Chondrocyte (in vitro differentiated cells): ENCODE measurements at places on chromosomes 12 and 14. TPM values are rescaled to one million over a fixed set of nuclear protein-coding genes. Genes with fewer than 3 reads are reported as not detected.
A peak's percentile ranks its signal among the peaks of the same experiment; 100 is the strongest.

- no peak for DNase-seq
Observed at GRCh38 chr12:89140602-89141238, 211.6 kb downstream of the DUSP6 start.

GRCh38 chr12:83920821-83921547 lies 991.6 kb downstream of the SLC6A15 start:
- no peak for DNase-seq

GRCh38 chr14:22580625-22581024 lies 8.4 kb downstream of the DAD1 start:
- DNase-seq = no peak

DNA sequence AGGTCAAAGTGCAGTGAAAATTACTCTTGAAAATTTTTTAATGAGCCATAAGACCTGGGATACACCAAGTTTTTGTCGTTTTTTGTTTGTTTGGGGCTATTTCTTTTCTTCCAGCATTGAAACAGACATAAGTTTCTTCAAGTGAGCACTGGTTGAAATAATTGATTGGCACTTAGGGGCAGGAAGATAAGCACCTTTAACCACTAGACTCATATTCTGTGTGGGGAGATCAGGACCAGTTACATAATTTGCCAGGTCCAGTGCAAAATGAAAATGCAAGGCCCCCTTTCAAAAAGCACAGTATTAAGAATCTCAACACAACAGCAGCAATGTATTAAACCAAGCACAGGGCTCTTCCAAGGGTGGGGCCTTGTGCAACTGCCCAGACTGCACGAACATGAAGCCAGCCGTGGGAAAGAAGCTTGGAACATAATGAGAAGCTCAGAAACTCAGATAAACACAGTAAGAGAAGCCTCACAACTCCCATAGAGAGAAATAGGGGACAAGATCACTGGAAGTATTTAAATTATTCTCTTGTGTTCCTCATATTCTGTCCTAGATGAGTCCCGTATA lies 3.2 kb upstream of the TCP11L2 start:
- DNase-seq = no peak

GRCh38 chr12:22668441-22668840 lies 43.5 kb downstream of the ETNK1 start:
- no peak for DNase-seq

DNA sequence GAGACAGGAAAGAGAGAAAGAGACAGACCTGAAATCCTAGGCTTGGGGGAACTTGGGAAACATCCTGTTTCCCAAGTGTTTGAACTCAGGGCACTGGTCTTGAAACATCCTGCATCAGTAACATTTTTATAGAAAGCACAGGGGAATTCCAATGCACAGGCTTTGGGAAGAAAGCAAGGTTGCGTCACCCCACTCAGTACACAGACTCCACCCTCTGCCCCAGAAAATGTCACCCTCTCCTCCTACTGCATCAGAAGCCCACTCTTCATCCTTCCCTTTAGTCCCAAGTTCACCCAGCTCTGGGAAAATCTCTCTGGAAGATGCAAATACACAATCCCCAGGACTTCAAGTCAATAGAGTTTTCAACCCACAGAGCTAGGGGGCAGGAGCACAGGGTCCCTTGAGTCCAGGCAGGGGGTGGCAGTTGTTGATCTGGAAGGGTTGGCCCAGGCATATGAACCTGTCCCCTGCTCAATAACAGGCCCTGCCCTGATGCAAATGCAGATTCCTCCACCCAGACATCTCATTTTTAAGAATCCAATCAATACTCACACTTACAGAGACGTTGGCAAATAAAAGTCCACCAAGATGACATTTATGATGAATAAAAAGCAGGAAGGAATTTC lies 1.7 kb downstream of the RDH16 start:
- no peak for DNase-seq

- DNase-seq = no peak
Observed at GRCh38 chr14:93937519-93937918, 10.4 kb downstream of the FAM181A start.

- no peak for DNase-seq
Observed at GRCh38 chr12:70785896-70786295, 134.6 kb downstream of the PTPRR start.

DNA sequence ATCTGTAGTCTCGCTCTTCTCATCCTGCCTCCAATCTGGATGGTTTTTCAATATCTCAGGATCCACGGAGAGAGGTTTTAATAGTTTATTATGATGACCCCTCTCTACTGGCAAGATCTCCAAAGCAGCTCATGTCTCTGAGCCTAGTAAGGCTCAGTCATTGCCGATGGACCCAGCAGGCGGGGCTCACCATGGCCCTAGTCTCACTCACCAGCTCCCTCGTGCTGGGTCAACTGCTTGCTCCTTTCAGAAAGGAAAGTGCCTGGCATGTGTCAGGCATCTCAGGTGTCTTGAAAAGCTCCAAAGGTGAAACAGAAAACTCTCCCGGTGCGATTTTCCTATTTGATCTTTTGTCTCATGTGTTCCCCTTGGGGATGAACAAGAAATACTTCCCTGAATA lies 179.0 kb downstream of the CALM1 start:
- peak; percentile 58 for DNase-seq

DNA sequence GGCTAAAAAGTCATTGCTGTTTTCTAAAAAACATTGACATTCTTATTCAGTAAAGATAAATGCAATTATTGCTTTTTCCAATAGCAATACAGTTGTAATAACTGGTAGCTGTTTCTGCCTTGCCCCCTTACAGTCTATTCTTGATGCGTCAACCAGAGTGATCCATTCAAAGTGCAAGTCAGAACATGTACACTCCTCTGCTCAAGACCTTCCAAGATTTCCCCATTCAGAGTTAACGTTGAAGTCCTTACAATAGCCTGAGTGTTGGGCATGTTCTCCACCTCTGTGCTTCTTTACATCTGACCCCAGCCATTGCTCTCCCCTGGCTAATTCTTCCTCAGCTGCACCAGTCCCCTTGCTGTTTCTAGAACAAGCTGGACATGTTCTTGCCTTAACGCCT lies 24.3 kb downstream of the VRK1 start:
- no peak for DNase-seq

- DNase-seq = no peak
Observed at GRCh38 chr12:47636908-47637780, 68.7 kb downstream of the RPAP3 start.

DNA sequence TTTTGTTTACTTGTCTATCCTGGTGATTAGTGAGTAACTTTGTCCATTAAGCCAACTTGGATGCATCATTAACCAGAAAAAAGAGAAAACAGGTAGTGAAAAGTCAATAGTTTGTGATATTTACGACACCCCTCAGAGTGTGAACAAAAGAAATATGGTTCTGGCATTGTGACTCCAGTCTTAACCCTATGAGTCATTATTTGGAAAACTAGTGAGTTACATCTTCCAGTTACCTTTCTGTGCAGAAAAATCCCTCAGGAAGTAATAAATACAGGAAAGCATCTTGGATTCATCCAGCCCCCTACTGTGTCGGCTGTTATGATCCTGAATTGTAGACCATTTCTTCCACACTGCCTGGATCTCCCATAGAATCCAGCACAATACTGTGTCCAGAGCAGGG lies 379.1 kb downstream of the GALC start:
- DNase-seq = no peak

- DNase-seq = no peak
Observed at GRCh38 chr12:88237954-88238353, 95.8 kb downstream of the TMTC3 start.

- DNase-seq = peak; percentile 81
Observed at GRCh38 chr12:49031573-49032161, 13.1 kb upstream of the PRKAG1 start.

GRCh38 chr14:33727606-33728005 lies 223.3 kb downstream of the EGLN3 start:
- no peak for DNase-seq

DNA sequence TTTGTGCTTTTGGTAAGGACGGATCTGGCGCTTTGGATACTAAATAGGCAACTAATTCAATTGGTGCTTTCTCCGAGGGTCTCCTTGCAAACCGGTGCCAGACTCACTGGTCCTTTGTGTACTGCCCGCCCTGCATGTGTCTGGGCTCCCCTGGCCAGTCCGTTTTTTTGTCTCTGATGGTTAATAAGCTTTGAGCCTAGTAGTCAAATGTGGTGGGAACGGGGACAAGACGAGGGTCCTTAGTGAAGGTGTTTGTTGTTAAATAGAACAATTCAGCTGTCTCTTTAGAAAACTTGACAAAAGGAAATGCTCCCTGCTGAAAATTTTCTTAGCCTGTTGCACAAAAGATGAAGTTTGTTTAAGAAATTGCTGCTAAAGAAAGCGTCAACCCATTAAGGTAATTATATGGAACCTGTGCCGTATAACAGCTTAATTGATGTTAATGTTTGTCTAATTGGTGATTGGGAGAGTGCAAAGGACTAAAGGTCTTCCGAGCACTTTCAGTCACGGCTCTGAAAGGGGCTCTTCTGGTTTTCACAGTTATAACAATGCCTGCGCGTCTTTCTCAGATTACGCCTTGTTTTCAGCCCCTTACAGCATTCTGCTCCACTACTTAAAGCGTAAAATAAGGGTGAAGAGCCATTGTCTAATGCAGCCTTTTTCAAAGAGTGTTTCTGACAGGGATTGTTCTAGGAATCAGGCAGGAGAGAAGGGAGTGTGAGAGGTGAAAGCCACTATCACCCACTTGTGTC lies 537.4 kb downstream of the PRKD1 start:
- no peak for DNase-seq

GRCh38 chr14:45201905-45202304 lies 51.1 kb downstream of the MIS18BP1 start:
- DNase-seq = no peak

DNA sequence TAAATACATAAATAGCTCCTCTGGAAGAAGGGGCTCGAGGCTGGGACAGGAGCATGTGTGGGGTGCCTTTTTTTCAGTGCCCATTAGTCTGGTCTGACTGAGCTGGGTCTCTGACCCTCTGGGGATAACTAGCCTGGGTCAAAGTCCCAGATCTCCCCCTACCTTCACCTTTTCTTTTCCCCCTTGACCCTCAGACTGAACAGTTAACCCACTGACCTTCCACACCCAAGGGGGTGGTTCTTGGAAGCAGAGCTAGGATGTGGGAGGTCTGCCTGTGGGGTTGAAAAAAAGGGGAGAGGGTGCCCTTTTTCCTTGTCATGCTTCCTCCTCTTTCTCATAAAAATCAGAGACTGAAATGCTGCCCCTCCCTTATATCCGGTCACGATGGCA lies 925 bp upstream of the GLI1 start:
- no peak for DNase-seq

DNA sequence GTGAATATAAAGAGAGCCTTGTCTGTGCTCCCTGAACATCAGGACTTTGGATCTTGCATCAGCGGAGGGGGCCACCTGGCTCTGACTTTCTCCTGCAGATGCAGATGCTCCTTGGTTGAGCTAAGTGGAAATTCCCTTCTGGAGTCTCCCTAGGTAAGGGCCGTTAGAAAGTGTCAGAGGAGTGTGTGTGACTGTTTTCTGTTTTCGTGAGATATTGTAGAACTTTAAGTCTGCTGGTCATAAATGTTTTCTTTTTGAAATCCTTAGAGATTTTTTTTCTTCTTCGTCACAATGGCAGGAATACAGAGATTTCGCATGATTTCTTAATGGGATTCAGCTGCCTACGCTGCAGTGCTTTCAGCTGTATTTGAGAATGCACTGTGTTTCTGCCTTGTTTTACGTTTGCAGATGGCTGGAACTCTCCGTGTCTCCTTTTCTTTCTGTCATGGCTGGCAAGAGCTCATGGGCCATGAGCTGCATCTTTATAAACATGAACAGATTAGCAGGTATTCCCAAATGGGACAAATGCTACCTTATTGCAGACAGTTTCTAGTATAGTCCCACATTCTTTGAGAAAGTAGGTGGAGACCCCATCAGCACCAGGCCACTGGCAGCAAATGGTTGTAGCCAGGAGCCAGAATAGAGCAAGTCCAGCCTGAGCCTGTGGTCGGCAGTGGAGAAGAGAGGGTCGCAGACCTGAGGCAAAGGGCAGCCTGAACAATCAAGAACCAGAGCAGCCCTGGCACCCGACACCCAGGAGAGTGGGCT lies 76.2 kb upstream of the FRMD6 start:
- DNase-seq = no peak

- no peak for DNase-seq
Observed at GRCh38 chr14:99199846-99200653, 71.9 kb downstream of the BCL11B start.

GRCh38 chr12:5039815-5040214 lies 3.9 kb upstream of the KCNA5 start:
- DNase-seq = no peak

DNA sequence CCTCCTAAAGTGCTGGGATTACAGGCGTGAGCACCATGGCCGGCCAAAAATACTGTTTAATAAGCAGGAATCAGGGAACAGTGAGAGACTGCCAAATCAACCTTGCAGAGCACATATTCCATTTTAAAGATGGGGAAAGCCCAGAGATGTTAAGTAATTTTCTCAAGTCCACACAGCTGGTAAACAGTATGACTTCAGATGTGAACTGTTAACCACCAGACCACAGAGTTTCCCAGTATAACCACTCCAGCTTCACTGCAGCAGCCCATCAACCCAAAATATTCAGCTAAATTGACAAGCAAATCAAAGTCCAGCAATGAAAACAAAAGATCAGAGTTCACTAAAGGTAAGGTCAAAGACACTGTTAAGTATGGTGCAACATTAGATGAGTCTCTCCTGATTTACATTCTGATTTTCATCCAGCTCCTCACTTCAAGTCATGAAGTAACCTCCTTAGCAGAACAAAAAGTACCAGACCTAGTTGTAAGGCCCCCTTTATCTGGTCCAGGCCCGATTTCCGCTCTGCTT lies 82.1 kb downstream of the TRAFD1 start:
- DNase-seq = no peak

DNA sequence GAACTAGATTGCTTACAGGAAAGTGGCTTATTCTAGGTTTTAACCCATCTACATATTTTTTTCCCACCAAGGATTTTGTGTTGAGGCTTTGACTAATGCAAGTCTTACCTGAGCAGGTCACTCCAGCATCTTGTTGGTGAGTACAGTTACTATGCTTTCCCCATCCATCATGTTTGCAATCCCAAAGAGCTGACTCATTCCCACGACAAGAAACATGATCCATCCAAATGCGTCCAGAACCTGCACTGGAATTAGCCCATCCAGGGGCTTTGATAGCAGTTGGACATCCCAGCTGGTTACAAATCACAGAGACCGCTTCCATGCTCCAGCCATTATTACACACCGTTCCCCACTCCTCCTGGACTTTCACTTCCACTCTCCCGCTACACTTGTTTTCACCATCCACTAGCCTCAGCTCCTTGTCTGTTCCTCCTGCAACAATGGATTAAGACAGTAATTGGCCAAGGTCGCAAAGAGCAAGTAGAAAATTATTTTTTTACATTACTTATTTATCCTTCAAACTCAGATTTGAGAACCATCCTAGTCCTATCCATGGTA lies 2.5 kb downstream of the CD163 start:
- DNase-seq = no peak

DNA sequence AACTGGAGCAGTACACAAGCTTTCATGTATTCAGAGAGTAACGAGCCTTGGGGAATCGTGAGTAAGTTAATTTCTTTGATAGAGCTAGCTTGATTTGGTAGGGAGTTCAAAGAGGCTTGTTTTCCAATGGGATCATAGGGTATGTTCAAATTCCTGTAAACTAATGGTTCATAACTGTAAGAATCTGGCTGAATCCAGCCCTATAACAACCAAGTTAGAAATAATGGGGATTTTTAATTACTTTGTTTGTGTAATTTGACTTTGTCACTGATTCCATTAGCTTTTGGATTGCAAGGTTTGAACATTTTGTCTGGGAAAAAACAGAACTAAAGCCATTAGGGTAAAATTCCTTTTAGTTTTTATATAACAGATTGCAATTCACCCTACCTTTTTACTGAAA lies 94.0 kb downstream of the WNK1 start:
- DNase-seq = no peak

Gene MFAP5
- 16.2 to 40.2 TPM (median 38.0 TPM) in 3 replicates for total RNA-seq

Gene TDRD9
- not detected in 3 replicates for total RNA-seq

Gene PAX9
- 0.17 to 0.28 TPM in 2 of 3 replicates, not detected in the other for total RNA-seq

Gene TEX22
- 0.60 to 2.9 TPM (median 2.2 TPM) in 3 replicates for total RNA-seq

Gene PLEKHD1
- 0.08 to 0.15 TPM (median 0.10 TPM) in 3 replicates for total RNA-seq

Gene FOXG1
- total RNA-seq = not detected in 3 replicates

Gene LMNTD1
- 0.75 TPM in 1 of 3 replicates, not detected in the others for total RNA-seq
